ENCODE measurements at places on chromosomes 13 and 19.
A peak's percentile ranks its signal among the peaks of the same experiment; 100 is the strongest.

GRCh38 chr13:84470528-84470927 is 588.3 kb upstream of the SLITRK1 start:
- no peak for DNase-seq

- peak; percentile 70 for DNase-seq
Measured at GRCh38 chr19:55228015-55228391, 560 bp downstream of the TMEM86B start.

DNA sequence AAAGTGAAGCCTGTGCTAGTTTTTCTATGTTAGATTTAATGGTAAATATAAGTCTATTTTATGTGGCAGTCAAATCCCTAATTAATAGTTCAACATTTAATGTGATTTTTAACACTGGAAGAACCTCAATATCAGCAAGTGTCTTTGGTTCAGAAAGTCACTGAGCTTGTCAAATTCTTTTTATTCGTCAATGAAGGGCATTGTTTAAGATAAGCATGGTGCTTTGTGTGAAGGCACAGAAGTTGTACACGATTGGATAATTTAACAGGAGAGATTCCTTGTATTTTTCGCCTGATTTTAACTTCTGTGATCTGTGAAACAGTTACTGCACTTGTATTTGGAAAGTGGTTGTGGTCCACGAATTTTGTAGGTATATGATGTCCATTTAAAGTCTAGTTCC is 30.2 kb upstream of the RB1 start:
- DNase-seq: no peak

GRCh38 chr19:35756377-35757230 is at the start of gene HSPB6:
TSS of gene HSPB6 (minus strand) at chr19:35757029. CDS start at chr19:35757008, 21 bp downstream.
- peak; percentile 88 for DNase-seq

DNA sequence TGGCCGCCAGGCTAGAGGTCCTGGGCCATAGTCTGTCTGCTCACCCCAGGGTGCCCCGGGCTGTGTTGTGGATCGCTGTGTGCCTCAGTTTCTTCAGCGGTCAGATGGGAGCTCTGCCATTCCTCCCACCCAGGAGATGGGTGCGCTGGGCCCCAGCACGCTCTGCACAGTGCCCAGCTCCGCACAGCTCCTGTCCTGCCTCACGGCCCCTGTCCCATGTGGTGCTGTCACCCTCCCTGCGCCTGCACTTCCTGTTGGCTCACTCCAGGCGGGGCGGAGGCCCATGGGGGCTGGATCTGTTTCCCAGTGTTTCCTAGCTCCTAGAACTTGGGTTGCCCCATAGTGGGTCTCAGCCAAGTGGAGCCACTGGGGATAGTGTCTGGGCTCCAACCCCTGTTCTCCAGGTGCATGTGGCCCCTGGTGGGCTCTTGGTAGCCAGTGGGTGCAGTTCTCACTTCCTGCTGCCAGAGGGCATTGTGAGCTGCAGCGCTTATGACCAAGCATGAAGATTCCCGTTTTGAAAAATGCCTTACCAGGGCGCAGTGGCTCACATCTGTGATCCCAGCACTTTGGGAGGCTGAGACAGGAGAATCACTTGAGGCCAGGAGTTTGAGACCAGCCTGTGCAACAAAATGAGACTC is 69.8 kb downstream of the KDM4B start:
- no peak for DNase-seq

DNA sequence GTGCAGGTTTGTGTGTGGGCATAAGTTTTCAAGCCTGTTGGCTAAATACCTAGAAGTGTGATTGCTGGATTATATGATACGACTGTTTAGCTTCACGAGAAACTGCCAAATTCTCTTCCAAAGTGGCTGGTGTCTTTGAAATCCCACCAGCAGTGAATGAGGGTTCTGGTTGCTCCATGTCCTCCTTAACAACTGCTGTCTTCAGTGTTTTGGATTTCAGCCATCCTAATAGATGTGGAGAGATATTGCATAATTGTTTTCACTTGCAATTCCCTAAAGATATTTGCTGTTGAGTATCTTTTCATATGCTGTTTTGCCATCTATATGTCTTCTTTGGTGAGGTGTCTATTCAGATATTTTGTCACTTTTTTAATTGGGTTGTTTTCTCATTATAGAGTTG is 390.5 kb downstream of the ZNF536 start:
- no peak for DNase-seq

DNA sequence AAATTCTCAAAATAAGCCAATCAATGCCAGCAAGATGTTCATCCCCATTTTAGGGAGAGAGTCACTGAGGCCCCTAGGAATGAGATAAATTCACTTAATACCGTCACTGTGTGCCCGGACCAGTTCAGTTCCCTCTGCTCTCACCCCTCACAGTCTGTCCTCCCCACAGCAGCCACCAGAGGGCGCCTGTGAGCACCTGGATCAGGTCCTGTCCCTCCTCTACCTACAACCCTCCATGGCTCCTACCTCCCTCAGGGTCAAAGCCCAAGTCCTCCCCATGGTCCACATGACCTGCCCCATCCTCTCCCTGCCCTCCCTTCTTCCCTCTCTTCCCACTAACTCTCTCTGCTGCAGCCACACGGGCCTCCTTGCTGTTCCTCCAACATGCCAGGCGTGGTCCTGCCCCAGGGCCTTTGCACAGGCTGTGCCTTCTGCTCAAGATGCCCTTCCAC is 42.0 kb upstream of the NFIC start:
- DNase-seq: peak; percentile 70
